ENCODE measurements at places on chromosomes 2 and 18. TPM values are rescaled to one million over a fixed set of nuclear protein-coding genes. Genes with fewer than 3 reads are reported as not detected.

DNA sequence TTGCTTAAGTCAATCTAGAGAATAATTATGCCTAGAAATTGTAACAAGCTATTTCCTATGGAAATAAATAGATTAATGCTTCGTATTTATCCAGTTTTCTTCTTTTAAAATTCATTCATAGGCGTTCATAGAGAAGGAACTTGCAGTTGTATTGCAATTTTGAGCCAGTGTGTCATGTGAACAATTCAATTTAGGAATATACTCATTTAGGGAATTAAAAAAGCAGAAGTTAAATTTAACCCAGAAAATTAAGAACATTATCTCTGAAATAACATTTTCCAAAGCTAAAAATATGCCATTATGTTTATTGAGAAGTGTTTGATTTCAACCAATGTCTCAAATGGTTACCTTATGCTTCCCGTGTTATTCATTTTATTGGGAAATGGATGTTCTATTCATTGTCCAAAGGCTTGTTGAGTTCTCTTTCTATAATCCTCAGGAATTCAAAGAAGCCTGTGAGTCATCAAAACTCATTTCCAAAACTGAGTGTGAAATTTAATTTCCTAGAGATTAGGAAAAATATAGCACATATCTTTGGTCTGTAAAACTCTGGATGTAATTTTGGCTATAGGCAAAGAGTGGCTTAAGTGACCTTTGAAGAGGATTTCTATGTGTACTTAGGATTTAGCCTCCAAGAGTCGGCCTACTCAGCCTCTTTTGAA, 99.7 kb downstream of the SLC8A1 start:
- H3K27ac ChIP-seq: peak overlapping the region; percentile 65
- H3K4me1 ChIP-seq: peaks cover 8% of the 10 kb centered on the region
- no peak for DNase-seq
- no peaks in the 10 kb centered on the region for H3K36me3 ChIP-seq
- no peak overlapping the region for H3K4me3 ChIP-seq

DNA sequence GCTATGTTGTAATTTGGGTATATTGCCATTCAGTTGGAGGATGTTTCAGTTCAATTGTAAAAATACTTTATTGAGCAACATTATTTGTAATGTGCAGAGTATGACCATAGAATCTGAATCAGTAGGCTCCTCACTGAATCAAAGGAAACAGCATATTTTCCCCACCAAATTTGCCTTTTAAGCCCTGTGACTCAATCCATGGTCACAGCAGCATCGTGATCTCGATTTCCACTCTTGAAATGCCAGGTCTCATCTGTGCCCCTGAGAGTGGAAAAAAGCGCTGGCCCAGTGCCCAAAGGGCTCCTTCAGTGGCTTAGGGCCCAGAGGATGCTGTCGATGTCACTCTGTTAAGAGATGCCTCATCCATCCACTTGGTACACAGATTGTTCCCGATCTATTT, 57.5 kb downstream of the FHOD3 start:
- no peaks in the 10 kb centered on the region for H3K36me3 ChIP-seq
- DNase-seq: no peak
- H3K27ac ChIP-seq: no peak overlapping the region

DNA sequence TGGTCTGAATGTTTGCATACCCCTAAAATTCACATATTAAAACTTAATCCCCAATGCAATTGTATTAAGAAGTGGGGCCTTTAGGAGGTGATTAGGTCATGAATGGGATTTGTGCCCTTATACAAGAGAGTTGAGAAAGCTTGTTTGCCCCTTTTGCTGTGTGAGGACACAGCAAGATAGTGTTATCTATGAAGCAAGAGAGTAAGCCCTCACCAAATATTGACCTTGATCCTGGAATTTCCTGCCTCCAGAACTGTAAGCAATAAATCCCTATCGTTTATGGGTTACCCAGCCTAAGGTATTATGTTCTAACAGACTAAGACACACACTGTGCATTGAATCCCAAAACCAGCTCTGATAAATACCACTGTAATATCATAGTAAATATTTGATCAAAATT, 32.2 kb downstream of the NR4A2 start:
- DNase-seq: no peak
- H3K36me3 ChIP-seq: no peaks in the 10 kb centered on the region
- H3K27me3 ChIP-seq: no peaks in the 10 kb centered on the region
- H3K27ac ChIP-seq: no peak overlapping the region
- H3K4me1 ChIP-seq: no peaks in the 10 kb centered on the region

DNA sequence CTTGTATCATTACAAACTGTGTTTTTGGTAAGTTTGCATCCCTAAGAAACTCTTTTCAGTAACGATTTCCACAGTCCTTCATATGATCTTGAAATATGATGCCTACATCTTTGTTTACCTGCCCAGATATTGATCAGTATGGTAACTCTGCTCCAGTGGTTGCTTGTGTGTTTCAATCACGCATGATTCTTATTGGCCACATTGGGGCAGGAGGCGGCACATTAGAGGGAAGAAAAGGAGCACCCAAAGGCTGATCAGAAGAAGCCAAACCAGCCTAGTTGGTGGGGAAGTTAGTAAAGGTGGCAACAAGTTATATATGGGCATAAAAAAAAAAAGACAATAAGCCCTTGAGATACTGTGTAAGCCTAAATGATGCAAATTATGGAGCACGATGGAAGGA, 158.9 kb downstream of the RHBDD1 start:
- no peak overlapping the region for H3K27ac ChIP-seq
- no peak for DNase-seq
- H3K36me3 ChIP-seq: peaks cover 4% of the 10 kb centered on the region
- H3K27me3 ChIP-seq: no peaks in the 10 kb centered on the region

The IL1A gene
- total RNA-seq: not detected

The VIT gene
- 31.4 TPM for total RNA-seq

The NTSR2 gene
- total RNA-seq: not detected

DNA sequence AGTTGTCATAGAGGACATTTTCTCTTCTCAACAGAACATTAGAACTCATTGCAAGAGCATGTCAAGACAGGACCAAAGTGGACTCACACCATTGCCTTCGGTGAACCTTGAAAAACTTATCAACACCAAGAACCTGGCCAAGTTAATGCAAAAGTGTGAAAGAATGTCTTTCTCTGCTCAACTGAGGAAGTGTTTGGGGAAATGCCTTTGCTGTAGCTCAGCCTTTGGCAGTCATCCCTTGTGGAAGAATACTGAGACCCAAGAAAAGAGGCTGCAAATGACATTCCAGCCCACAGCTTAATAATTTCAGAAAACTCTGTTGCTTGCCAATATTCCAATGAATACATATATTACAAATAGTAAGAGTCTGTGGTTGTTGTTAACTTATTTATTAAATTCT, 728.8 kb upstream of the PIK3C3 start:
- H3K36me3 ChIP-seq: no peaks in the 10 kb centered on the region
- H3K4me1 ChIP-seq: no peaks in the 10 kb centered on the region
- DNase-seq: no peak
- H3K27me3 ChIP-seq: no peaks in the 10 kb centered on the region
- no peak overlapping the region for H3K27ac ChIP-seq
- no peak overlapping the region for H3K4me3 ChIP-seq

GRCh38 chr18:44700652-44701051, 20.0 kb downstream of the SETBP1 start:
- H3K27ac ChIP-seq: peak overlapping the region; percentile 63
- H3K27me3 ChIP-seq: no peaks in the 10 kb centered on the region
- H3K4me1 ChIP-seq: peaks cover 41% of the 10 kb centered on the region
- H3K36me3 ChIP-seq: no peaks in the 10 kb centered on the region
- H3K4me3 ChIP-seq: peak overlapping the region; percentile 30
- no peak for DNase-seq

GRCh38 chr2:223643309-223643708, 41.1 kb upstream of the SCG2 start:
- DNase-seq: no peak
- peaks cover 5% of the 10 kb centered on the region for H3K4me1 ChIP-seq
- no peaks in the 10 kb centered on the region for H3K27me3 ChIP-seq

The AMER3 gene
- total RNA-seq: not detected

- DNase-seq: no peak
- H3K4me1 ChIP-seq: no peaks in the 10 kb centered on the region
- no peak overlapping the region for H3K4me3 ChIP-seq
- no peak overlapping the region for H3K27ac ChIP-seq
- H3K27me3 ChIP-seq: no peaks in the 10 kb centered on the region
- H3K36me3 ChIP-seq: no peaks in the 10 kb centered on the region
Measured at GRCh38 chr2:7661502-7661901, 744.3 kb downstream of the RNF144A start.

- no peaks in the 10 kb centered on the region for H3K4me1 ChIP-seq
- H3K27ac ChIP-seq: no peak overlapping the region
- H3K27me3 ChIP-seq: no peaks in the 10 kb centered on the region
- H3K4me3 ChIP-seq: no peak overlapping the region
- H3K36me3 ChIP-seq: no peaks in the 10 kb centered on the region
- no peak for DNase-seq
Measured at GRCh38 chr2:67571785-67572718, 174.9 kb downstream of the ETAA1 start.

The SOWAHC gene
- total RNA-seq: 19.4 TPM

DNA sequence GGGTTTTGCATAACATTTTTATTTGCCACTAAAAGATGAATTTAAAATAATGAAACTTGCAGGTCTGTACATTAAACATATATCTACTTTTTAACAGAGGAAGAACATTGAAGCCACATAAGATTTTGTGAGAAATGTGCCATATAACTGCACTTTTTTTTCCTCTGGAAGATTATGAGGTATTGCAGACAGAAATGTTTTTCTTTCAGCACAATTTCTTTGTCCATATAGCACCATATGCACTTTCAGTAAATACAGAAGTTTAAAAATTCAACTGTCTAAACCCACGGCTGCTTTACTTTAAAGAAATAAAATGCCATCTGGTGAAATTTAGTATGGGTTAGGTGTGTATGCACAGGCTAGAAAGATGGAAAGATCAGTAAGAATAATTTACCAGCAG, 470 bp upstream of the FAP start:
- no peak for DNase-seq
- no peaks in the 10 kb centered on the region for H3K36me3 ChIP-seq
- H3K27me3 ChIP-seq: no peaks in the 10 kb centered on the region
- peak overlapping the region; percentile 57 for H3K4me3 ChIP-seq
- peak overlapping the region; percentile 65 for H3K27ac ChIP-seq

DNA sequence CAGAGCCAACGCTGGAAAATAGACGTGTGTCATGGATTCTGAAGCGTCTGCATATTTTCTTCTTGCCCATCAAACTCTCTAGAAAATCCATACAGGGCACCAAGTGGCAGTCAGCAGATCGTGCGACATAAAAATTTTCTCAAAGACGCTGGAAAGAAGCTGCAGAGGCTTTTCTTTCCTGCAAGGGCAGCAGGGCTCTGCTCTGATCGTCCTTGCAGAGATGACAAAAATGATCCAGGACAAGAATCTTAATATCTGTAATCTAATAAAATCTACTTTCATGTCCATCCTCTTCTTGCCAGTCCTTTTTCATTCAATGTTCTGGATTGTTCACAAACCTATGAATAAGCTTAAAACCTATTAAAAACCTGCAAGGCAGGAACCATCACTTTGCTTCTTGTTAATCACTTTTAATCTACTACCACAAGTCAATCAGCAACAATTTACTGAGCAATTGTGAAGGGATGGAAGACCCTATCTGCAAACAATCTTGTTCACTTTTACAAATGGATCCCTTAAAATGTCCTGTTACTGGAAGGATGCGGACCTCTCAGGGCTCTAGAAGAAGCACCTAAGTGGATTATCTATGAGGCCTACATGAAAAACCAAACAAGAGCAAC, 93.6 kb downstream of the MREG start:
- peaks cover 28% of the 10 kb centered on the region for H3K4me1 ChIP-seq
- H3K27ac ChIP-seq: peak overlapping the region; percentile 4
- H3K36me3 ChIP-seq: no peaks in the 10 kb centered on the region
- H3K27me3 ChIP-seq: no peaks in the 10 kb centered on the region
- no peak for DNase-seq

GRCh38 chr2:23813438-23813837, 113.5 kb downstream of the ATAD2B start:
- H3K27ac ChIP-seq: no peak overlapping the region
- H3K4me1 ChIP-seq: no peaks in the 10 kb centered on the region
- H3K4me3 ChIP-seq: no peak overlapping the region
- H3K27me3 ChIP-seq: no peaks in the 10 kb centered on the region
- no peak for DNase-seq

DNA sequence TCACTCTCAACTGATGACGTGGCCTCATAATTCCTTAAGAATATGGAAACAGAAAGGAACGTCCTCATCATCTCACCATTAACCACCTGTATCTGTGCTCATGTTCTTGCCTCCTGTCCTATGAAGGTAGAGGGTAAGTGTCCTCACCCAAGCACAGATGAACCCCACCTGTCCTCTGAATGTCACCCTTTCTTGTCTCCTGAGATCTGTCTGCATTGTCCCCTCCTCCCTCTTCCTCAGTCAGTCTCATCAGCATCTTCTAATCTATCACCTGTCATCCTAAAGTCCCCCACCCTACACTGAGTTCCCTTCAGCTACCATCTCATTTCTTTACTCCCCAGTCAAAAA, 39.4 kb upstream of the LPIN2 start:
- H3K27ac ChIP-seq: no peak overlapping the region
- no peak for DNase-seq
- no peaks in the 10 kb centered on the region for H3K4me1 ChIP-seq
- H3K4me3 ChIP-seq: no peak overlapping the region
